ENCODE measurements at places on chromosomes 3 and 15.

DNA sequence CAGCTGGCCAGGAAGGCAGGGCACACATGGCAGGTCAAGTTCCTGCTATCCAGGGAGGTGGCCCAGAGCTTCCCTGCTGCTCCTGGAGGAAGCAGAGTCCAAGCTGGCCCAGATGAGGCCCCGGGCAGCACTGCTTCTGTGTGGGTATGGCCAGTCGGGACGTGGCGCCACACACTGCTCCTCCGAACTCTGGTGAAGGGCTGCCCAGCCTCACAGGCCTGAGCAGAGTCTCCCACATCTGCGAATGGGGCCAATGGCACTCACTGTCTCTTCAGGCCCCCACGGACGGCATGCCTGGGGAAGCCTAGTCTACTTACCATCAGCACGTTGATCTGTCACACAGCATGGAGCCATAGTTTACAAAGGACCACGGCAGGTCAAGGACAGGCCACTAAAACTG, 2.5 kb upstream of the PLA2G4F start:
- DNase-seq: no peak

DNA sequence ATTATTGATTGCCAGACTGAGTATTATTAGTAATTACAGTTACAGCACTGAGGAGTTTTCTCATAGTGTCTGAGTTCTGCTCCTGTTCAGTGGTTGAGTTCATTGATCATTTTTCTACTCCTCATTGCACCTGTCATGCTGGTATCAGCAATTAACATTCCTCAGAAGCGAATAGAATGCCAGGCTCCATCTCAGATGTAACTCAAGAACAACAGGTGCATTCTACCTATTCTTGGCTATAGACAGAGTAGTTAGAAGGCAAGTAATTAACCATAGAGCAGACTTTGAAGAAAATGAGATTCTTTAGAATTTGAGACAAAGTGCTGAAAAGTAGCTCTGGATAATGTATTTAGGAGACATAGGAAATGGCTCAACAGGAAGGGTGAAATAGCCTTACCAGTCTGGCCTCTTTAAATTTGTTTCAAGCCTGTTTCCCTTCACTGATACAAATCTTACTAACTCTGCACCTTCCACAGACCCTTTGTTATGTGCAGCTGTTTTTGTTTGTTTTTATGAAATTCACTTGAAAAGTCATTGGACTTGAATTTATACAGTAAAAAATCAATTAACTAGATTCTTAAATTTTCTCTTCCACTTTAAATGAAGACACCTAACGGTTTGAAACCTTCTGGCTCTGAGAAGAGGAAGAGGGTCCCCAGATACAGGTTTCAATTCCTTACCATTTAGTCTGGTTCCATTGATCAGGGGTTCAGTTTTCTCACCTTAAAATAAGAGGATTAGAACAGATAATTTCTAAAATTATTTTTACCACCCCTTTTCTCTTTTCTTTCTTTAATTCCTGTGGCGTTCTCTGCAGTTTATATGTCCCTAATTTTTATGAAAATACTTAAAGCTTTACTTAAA, 109.6 kb downstream of the FNDC3B start:
- no peak for DNase-seq

DNA sequence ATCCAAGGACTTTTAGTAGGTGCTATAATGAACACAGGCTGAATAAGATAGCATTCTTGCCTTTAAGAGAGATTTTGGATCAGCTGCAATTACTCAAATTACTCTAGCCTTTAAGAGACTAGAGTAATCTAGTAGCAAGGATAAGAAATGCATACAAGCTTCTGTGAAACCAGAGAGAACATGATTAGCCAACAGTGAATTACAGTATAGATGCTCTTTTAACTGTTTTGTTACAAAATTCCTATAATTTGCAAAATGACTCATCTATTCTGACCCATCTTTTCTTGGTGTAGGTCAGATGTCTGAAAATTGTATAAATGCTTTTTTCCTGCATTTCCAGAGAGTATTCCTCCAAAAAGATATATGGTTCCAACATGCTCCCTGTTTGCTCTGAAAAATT, 66.9 kb downstream of the CEP63 start:
- peak; percentile 19 for DNase-seq

GRCh38 chr3:178103140-178103539, 433.1 kb upstream of the KCNMB2 start:
- peak; percentile 7 for DNase-seq

DNA sequence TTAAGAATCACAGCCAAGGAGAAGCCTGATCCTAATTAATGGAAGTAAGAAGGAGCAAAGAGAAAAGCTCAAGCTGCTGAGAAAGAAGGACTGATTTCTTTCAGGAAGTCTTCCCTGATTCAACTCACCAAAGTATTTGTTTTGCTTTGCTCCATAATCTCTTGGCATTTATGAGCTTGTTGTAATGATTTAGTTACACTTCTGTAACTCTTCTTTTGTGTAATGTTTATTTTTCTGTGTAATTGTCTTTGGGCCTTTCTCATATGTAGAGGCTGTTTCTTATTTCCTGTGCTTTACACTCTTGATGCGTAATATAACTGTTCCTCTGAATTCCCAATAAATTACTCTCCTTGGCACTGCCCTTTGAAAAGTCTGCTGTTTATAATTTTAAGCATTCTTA, 80.0 kb downstream of the COL6A5 start:
- DNase-seq: no peak

GRCh38 chr3:53705024-53705745, 141.0 kb downstream of the CHDH start:
- no peak for DNase-seq

DNA sequence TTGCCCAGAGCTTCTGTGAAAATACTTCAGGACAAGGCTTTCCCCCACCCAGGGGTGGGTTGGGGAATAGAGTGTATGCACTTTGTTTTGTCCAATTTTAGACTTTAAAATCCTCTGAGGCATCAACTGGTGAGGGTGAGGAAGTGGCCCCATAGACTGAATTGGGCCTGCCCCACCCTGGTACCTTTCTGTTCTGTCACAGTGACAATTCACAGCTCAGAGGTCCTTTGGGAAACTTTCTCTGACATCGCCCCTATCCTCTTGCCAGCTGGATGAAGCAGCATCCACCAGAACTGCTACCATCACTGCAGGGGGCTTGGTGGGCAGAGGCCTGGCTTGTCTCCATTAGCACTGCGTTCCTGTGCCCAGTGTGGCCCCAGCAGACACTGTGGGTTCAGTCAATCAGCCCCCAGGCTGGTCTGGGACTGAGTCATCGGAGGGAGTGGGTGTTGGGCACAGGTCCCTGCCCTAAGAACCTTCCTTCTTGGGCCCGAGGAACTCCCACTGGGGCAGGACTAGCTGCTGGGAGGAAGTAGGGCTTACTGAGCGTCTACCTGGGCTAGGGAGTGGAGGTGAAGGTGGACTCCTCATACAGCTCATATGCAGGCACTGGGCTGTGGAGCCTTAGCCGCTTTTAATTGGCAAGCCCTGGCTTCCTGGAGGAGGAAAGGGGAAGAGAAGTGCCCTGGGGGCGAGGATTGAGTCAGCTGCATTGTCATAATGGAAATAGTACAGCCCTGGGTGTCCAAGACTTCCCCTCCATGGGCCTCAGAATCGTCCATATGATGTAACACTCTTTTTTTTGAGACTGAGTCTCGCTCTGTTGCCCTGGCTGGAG, 1.5 kb upstream of the PPM1M start:
- DNase-seq: peak; percentile 60

DNA sequence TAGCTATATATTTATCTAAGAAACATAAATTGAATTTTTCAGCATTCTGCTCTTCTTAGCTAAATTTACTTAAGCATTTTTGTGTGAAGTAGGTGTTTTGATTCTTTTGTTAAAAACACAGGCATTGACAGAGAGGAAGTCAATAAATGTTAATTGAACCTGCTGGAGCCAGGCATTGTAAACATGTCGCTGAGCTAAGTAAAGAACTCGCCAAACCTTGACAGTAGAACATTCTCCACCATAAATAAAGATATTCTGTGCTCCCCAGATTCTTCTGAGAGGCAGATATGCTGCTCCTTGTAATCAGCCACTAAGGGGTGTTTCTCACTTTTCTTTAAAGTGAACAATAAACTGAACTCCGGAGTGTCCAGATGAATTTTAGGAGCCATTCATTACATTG, 38.4 kb downstream of the SYNM start:
- no peak for DNase-seq

DNA sequence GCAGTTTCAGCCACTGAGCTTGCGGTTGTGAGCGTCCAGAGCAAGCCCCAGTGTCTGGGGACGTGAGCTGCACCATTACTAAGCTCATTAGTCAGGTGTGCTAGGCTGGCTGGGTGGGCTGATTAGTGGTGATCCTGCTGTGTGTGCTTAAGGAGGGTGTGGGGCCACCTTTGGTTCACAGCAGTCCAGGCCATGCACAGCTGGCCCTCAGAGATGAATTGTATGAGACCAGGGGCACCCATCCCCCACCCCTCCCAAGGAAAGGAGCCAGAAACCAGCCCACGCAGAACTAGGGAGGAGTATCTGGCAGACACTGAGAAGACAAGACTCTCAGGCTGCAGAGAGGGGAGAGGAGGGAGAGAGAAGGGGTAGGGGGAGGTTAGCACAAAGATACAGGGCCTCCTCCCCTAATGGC, 3.8 kb downstream of the TYRO3 start:
- peak; percentile 69 for DNase-seq

DNA sequence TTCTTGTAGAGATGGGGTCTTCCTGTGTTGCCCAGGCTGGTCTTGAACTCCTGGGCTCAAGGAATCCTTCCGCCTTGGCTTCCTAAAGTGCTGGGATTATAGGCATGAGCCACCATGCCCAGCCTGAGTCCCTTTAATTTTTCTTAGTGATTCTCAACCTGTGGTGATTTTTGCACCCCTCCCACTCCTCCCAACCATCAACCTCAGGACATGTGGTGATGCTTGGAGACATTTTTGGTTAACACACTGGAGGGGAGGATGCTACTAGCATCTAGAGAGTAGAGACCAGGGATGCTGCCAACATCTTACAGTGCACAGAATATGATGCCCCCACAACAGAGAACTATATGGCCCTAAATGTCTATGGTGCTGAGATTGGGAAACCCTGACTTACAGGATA, 83.0 kb upstream of the LMOD3 start:
- no peak for DNase-seq

DNA sequence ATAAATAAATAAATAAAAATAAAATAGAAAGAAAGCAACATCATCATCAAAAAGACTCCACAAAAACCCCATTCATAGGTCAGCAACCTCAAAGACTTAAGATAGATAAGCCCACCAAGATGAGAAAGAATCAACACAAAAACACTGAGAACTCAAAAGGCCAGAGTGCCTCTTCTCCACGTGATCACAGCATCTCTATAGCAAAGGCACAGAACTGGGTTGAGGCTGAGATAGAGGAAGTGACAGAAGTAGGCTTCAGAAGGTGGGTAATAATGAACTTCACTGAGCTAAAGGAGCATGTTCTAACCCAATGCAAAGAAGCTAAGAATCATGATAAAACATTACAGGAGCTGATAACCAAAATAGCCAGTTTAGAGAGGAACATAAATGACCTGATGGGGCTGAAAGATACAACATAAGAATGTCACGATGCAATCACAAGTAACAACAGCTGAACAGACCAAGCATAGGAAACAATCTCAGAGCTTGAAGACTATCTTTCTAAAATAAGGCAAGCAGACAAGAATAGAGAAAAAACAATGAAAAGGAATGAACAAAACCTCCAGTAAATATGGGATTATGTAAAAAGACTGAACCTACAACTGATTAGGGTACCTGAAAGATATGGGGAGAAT, 26.4 kb downstream of the GNB5 start:
- peak; percentile 30 for DNase-seq

DNA sequence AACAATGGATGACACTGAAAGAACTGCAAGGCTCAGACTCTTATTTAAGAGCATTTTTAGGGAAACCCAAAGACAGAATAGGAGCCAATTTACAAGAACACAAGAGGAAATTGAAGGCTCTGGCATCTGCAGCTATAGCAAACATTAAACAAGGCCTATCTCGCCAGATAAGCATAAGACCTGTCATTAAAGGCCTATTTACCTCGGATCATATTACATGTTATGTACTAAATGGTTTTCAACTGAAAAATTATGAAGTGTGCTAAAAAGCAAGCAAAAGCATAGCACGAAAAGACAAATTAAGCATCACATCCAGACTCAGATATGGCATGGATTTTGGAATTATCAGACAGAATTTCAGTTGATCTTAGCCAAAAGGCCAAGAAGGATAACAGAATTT, 617.1 kb downstream of the SQOR start:
- DNase-seq: no peak

DNA sequence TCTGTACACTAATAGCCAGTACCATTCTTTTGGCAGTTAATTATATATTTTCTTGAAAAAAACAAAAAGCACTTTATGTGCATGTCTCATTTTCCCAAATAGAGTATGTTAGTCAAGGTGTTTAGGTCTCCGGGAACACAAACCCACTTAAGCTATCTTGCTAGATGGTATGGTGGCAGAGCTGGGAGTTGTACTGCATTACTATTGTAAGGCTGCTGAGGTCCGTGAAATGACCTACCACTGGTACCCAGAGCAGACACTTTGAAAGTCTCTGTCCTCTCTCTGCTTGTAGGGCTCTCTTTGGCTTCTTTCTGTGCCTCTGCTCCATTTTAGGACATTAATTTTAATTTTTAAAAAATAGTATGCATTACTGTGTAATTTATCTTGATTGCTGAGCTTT, 8.8 kb downstream of the TMOD3 start:
- no peak for DNase-seq

DNA sequence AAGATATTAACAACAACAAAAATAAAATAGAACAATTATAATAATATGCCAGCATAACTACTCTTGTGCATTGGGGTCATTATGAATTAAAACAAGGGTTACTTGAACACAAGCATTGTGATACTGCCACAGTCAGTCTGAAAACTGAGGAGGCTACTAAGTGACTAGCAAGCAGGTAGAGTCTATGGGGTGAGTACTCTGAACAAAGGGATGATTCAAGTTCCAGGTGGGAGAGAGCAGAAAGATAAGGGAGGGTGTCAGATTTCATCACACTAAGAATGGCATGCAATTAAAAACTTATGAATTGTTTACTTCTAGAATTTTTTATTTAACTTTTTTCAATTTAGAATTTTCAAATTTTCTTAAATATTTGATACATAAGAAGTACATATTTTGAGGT, 754.4 kb upstream of the GOLIM4 start:
- DNase-seq: no peak

- DNase-seq: peak; percentile 59
Observed at GRCh38 chr3:113249111-113249510, 37.8 kb downstream of the BOC start.

DNA sequence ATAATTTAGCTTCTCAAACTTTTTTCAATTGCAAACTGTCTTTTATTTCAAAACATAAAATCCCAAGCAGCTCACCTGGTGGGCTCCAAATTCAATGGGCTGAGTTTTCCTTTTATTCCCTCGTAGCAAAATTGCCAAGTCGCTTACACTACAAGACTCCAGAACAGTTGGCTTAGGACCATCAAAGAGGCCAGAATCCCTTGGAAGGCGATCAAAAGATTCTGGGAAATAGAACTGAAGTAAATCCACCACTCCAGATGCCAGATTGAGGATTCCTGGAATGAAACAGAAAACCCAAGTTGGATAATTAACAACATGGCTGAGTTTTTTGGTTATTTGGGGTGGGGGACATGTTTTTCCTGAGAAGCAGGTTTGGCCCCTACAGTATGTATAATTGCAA, 87.7 kb upstream of the DCLK3 start:
- DNase-seq: peak; percentile 53

Data from cardiac fibroblast (primary cell).